NCI-H2081 (cell line): ENCODE measurements at places on chromosomes 4 and X.

DNA sequence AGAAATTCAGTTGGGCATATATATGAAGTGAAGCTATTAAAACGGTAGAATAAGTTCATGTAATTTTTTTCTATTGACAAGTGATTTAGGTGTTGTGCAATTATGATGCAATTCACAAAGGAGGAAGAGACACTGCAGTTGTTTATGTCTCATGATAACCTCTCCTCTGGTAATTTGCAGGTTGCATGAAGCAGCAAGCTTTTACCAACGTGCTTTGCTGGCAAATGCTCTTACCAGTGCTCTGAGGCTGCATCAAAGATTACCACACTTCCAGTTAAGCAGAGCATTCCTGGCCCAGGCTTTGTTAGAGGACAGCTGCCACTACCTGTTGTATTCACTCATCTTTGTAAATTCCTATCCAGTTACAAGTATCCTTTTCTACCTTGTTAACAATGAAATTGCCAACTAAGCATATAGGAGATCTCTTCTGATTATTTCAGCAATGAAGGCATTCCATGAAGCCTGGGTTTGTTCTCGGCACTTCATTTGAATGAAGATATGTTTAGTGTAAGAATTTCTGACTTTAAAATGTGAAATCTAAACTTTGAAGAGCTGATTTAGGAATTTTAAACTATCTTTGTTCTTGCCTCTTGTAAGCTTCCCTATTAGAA lies 3.9 kb downstream of the TMEM33 start:
- DNase-seq = no peak

DNA sequence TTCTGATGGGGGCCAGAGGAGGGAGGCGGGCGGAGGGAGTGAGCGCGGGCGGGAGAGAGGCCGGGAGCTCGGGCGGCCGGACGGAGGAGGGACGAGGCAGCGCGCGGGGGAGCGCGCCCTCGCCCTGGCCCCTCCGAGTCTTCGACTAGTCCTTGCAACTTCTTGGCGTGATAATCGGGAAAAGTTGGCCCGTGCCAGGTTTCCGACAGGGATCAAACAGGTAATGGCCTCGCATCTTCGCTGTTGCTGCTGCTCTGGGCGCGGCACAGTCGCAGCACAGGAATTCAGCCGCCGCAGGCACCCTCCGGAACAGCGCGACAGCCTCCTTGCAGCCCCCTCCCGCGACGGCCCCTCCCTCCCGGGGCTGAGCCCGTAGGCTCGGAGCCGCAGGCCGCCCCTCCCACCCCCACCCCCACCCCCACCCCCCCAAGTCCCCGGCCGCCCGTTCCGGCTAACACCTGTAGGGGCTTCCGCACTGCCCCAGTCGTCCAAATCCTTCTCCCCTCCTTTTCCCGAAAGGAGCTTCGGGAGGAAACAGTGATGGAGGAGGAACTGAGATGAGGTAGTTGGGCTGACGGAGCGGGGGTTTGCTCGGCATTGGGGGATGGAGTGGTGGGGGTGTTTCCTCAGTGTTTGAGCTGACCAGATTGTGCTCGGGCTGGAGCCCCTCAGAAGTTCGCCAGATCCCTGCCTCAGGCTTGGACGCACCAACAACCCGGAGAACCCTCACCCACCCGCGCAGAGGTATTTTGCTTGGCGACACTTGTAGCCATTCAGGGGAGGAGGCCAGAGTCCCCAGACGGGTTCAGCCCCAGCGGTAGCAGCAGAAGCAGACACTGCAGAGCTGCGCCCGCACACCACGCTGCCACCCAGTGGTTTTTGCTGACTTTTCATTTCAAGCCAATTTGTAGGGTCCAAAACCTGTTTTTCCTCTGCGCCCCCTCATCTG lies at the start of gene FGF13:
Gene FGF13 (minus strand): TSS at position 319 of the 949 bp plus-strand sequence. CDS start 714 bp downstream, outside the sequence.
- no peak for DNase-seq

GRCh38 chrX:96703816-96704215 lies 19.2 kb downstream of the DIAPH2 start:
- DNase-seq = no peak

DNA sequence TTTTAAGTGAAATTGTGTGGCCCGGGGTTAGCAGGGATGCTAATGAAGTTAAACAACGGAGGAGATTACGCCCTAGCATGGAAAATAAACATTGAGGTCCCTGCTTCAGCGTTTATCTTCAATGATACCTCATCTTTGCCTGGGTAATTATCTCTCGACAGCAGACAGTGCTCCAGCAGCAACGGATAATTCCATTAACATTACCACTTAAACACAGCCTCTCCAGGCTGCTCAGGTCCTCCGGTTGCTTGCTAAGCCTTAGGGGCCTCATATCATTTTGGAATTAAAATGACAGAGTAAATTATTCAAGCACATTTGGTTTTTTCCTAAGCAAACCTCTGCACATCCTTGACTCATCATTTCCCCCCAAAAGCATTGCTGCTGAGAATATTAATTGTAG lies 281.5 kb upstream of the KLF3 start:
- DNase-seq = peak; percentile 81

DNA sequence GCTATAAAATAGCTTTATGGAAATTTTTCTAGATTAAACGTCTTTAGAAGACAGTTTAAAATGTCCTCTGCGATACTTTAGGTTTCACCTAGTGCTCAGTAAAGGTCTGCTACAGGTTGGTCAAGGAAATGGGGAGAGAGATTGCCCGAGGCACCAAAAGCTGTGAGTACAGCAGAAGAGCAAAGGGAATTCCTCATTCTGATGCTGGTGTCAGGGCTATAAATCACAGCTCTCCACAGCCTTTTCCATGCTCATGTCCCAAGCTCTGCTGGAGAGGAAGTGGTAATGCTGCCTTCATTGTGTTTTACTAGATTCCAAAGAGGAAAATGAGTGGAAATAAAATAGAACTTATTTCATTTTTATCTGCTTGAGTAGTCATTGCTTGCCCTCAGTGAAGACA lies 2060.4 kb downstream of the ARAP2 start:
- no peak for DNase-seq

GRCh38 chr4:32163125-32163524 lies 1443.0 kb downstream of the PCDH7 start:
- no peak for DNase-seq

DNA sequence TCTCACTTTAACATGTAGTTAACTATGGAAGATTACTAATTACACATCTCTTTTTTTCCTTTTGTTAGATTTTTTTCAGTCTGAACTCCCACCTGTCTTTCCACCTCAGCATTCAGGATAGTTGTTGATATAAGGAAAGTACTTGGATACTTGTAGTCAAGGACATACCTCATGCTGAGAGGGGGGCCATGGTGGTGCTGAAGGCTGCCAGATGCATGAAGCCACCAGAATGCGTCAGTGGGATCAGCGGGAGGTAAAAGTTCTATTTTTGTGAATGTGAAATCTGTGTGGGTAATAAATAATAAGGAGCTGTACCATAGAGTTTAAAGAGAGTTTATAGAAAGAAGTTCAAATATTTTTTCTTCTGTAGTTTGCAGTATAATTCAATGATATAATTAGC lies 13.1 kb upstream of the NDST4 start:
- no peak for DNase-seq
